Stimulated activated CD8-positive, alpha-beta memory T cell treated with anti-CD3 and anti-CD28 coated beads, Interleukin-4, amount 100 ng/mL, for 1 hour (primary cell): ENCODE measurements at places on chromosomes 7 and 10.
A peak's percentile ranks its signal among the peaks of the same experiment; 100 is the strongest.

DNA sequence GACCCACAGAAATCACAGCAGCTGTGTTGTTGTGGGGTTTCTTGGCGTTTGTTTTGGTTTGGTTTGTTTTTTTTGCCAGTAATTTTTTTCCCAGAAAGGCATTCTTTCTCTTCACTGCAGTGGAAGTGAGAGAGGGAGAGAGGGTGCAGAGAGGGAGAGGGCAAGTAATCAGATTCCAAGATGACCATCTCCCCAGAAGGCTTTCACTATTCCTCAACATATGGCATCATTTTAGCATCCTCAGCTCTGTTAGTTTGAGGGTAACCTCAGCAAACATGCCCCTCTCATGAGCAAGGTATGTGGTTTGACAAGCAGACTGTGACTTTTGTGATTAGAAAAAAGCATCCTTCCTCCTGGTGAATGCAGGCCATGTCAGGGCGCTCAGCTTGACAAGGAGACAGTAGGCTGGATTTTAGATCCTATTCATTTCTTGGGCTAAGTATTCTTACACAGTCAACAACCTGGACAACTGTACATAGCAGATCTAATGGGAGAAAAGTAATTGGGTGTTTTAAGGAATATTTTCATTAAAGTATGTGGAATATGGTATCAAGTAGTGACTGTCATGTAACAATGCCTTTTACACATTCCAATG lies 86.3 kb upstream of the PIK3CG start:
- DNase-seq, result no peak

DNA sequence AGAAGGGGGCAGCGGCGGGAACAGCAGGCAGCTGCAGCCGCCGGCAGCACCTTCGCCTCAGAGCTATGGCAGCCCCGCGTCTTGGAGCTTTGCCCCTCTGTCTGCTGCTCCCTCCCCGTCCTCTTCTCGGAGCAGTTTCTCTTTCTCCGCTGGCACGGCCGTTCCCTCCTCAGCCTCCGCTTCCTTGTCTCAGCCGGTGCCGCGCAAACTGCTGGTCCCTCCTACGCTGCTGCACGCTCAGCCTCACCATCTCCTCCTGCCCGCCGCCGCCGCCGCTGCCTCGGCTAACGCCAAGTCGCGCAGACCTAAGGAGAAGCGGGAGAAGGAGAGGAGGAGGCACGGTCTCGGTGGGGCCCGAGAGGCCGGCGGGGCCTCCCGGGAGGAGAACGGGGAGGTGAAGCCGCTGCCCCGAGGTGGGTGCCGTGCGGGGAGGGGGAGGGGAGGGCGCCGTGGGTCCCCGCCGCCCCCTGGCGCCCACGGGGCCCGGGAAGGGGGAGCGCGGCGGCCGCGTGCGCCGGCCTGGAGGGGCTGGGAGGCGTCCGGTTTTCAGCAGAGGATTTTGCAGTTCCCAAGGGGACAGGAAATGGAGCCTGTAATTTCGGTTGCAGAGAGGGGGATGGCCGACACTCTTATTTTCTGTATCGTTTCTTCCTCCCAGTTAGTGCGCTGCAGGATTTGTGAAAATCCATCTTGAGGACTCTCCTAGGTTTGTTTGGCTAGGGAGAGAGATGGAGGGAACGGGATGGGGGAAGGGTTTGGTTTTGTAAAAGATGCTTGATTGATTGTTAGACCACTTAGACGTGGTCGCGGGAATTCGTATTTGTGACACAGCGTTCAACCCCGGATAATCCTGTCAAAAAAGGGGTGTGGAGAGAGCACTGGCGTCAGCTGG lies 630 bp downstream of the RSBN1L start:
- peak; percentile 24 for DNase-seq

DNA sequence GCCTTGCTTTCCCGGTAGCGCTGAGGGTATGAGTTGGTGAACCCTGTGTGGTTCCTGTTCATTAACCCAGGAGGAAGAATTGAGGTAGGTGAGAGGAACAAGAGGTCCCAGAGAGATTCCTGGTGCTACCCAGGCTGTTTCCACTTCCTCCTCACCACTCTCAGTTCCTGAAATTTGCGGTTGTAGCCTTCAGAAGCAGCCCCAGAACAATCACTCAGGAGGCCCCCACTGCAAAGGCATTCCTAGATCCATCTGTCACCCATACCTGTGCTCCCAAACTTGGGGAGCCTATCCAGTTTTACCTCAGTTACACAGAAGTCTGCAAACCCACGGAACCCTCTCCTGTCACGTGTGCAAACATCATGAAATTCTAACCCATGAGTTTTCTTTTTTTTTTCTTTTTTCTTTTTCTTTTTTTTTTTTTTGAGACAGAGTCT lies 9.0 kb upstream of the PIP4K2A start:
- DNase-seq, result no peak

- DNase-seq, result no peak
These were observed 61.6 kb upstream of the OPALIN start for GRCh38 chr10:96420228-96421009.

GRCh38 chr10:122640921-122641320 lies 58.7 kb downstream of the C10orf120 start:
- no peak for DNase-seq

DNA sequence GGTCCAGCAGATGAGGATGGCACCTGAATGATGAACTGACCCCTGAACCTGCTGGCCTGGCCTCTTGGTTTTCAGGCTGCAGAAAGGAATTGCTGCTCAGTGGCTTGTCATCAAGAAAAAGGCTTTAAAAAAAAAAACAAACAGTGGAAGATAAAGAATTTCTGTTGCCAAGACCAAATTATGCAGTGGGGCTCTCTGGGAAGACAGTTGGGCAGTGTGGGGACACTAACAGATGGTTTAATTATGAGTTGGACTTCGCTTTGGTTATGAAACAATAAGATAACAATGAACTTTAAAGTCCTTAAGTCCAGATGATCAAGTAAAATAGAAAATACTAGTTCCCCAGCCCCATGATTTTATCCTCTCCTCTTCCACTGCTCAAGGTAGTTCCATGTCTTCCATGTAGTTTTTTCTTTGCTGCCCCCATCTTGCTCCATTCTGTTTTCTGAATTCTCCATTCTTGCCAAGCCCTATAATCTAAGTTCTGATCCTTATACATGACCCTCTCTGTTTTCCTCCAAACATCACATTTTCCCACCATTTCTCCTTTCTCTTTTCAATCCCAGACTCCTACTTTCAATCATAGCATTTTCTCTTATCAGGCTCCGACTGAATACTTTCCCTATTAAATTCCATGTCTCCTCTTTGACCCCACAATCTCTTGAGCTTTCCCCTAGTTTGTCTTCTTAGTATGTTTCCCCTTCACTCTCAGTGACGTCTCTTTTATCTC lies 52.6 kb downstream of the ANK3 start:
- DNase-seq, result no peak
